Naive thymus-derived CD4-positive, alpha-beta T cell (primary cell): ENCODE measurements at places on chromosomes 2 and 18. TPM values are rescaled to one million over a fixed set of nuclear protein-coding genes. Genes with fewer than 3 reads are reported as not detected.
A peak's percentile ranks its signal among the peaks of the same experiment; 100 is the strongest.

The GPBAR1 gene
- total RNA-seq = 1.8 TPM

The SERPINB2 gene
- 5.0 TPM for total RNA-seq

The DSC2 gene
- 0.08 TPM for total RNA-seq

The PRKAG3 gene
- total RNA-seq = not detected

The VAMP5 gene
- 71.0 and 73.8 TPM in 2 replicates for total RNA-seq

The GPR39 gene
- total RNA-seq = not detected

The SCN2A gene
- not detected for total RNA-seq

The SERPINB13 gene
- not detected for total RNA-seq

The NXPH2 gene
- not detected in 2 replicates for total RNA-seq

The ARHGAP15 gene
- 179 TPM for total RNA-seq

The AGAP1 gene
- 9.6 TPM for total RNA-seq

The ITGA6 gene
- 142 TPM for total RNA-seq

The RAB31 gene
- 8.7 TPM for total RNA-seq

The ERFE gene
- total RNA-seq = not detected

- no peak for DNase-seq
Observed at GRCh38 chr2:221463241-221463896, 108.7 kb downstream of the EPHA4 start.

DNA sequence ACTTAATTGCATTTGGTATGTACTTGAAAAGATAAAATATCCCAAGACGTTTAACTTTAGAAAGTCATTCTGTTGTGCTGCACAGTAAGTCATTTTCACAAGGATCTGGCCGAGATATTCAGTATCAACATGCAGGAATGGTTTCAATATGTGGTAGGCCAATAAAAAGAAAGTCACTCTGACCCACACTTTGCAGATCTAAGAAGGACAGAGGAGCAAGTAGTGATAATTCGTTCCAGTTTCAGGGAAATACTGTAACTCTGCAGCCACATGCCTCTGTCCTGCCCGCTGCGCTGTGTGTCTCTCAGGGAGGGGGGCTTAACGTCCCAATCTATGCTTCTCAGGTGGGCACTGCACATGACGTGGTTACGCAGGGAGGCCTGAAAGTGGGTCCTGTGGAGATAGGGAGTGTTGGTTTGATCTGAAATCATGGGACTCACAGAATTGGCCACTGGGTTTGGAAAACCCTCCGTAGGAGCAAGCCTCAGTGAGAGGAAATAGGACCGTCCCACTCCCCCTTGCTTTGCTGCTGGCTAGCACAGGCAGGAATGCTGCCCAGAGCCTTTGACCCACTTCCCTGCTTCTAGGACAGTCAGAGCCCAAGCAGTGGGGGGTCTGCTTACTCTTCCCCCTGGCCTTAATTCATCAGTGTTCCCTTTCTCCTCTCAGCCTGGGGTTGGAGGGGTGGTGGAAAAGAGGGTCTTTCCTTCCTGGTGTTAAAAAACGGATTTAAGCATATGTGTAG lies 314.7 kb upstream of the SPRED2 start:
- DNase-seq = no peak

- DNase-seq = no peak
Observed at GRCh38 chr2:27218614-27219013, 1.4 kb downstream of the CAD start.

- DNase-seq = no peak
Observed at GRCh38 chr2:100198461-100199230, 56.3 kb upstream of the AFF3 start.

GRCh38 chr18:61702007-61702406 lies 190.8 kb downstream of the RNF152 start:
- DNase-seq = no peak

DNA sequence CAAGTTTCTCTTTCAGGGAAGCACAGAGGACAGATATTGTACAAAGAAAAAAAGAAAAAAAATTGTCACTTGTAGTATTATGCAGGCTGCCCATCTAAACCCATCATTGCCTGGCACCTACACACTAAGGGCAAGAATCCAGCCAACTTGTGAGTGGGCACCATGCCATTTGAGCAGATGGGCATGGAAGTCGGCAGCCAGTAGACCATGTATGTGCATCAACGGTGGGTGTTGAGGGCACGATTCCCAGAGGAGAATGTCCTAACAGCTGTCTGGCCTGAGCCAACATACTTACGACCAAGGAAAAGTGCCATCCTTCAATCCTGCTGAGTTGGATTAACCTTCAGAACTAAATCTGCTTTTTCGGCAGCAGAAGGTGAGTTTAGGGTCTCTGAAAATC lies 63.9 kb downstream of the ARHGAP15 start:
- DNase-seq = no peak

- no peak for DNase-seq
Observed at GRCh38 chr2:117858892-117859531, 44.5 kb downstream of the DDX18 start.

GRCh38 chr2:121502781-121503180 lies 27.9 kb upstream of the RNU4ATAC start:
- DNase-seq = no peak

DNA sequence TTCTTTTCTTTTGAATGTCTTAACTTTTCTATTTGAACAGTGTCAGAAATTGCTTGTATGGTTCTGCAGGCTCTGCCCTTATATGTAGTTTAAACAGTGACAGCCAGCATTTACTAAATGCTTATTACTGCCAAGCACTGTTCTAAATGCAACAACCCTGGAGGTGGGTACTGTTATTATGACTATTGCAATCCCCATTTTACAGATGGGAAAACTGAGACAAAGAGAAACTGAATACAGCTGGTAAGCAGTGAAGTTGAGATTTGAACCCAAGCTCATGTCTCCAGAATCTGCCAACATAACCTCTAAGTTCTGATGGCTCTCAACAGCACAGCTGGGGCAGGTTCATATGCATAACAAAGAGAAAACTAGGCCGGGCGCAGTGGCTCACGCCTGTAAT lies 105.7 kb upstream of the GATA6 start:
- no peak for DNase-seq

DNA sequence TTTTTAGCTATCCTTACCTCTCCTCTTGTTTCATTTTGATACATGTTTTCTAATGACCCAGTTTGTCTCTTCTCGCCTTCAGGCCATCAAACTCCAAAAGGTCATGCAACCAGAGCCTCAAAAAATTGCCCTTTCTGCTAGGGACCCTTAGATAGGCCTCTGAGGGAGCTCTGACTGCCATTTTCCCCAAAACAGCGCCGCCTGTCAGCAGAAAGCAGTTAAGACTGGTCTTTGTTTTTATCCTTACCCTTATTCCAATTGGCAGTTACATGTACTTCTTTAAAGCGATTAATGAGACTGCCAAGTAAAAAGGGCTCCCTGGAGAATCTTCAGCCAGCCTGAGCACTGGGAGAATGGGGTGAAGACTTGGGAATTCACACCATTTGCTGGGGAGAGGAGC lies 55.1 kb upstream of the RIT2 start:
- DNase-seq = no peak

GRCh38 chr18:49858309-49859020 lies 45.1 kb upstream of the ACAA2 start:
- DNase-seq = peak; percentile 13

GRCh38 chr2:106020032-106020431 lies 174.1 kb downstream of the UXS1 start:
- DNase-seq = no peak

- peak; percentile 64 for DNase-seq
Observed at GRCh38 chr18:58310517-58310916, 266.5 kb downstream of the NEDD4L start.

- DNase-seq = no peak
Observed at GRCh38 chr2:68936427-68936826, 16.3 kb downstream of the GKN2 start.

GRCh38 chr18:10412933-10413332 lies 41.5 kb upstream of the APCDD1 start:
- no peak for DNase-seq

DNA sequence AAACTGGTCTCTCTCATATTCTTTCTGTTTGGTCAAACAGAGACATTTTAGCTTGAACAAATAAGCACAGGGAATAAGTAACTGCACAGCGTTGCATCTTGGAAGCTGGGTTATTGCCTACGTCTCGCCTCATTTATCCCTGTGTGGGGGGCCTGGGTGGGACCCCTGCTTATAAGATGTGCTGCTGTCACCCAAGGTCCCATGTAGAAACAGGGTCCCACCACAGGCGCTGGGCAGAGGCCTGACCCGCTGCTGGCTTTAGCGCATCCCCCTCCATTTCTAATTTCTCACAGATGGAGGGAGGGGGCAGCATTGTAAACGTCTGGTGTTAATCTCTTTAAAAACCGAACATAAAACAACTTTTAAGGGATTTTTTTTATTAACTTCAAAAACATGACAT lies 207.8 kb downstream of the HDAC4 start:
- DNase-seq = no peak

GRCh38 chr18:65322895-65323294 lies 427.9 kb upstream of the CDH7 start:
- no peak for DNase-seq

GRCh38 chr2:224333726-224334482 lies 68.0 kb downstream of the FAM124B start:
- no peak for DNase-seq

- DNase-seq = peak; percentile 18
Observed at GRCh38 chr18:2847317-2848246, 776 bp downstream of the EMILIN2 start.

DNA sequence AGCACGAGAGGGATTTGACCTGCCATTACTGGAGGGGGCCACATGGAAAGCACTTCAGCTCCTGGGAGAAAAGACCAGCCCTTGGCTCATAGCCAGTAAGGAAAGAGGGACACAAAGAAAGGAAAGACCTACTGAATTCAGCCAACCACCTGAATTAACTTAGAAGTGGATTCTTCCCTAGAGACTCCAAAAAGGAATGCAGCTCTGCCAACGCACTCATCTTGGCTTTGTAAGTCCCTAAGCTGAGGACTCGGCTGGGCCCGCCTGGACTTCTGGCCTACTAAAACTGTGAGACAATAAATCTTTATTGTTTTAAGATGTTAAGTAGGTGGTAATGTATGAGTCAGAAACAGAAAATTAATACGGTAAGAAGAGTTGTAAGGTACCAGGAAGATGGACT lies 11.5 kb downstream of the ATF2 start:
- DNase-seq = no peak

- DNase-seq = no peak
Observed at GRCh38 chr2:84957771-84958134, 13.2 kb upstream of the KCMF1 start.

DNA sequence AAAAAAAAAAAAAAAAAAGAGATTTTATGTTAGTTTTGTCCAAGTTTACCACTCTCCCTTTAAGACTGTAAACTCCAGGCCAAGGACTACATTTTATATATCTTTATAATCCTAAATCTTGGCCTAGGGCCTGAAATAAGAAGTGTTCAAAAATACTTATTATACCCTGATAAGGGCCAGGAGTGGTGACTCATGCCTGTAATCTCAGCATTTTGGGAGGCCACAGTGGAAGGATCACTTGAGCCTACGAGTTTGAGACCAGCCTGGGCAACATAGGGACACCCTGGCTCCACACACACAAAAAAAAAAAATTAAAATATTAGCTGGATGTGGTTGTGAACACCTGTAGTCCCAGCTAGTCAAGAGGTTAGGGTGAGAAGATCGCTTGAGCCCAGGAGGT lies 12.7 kb downstream of the TRIP12 start:
- DNase-seq = no peak

GRCh38 chr2:53445383-53446070 lies 322.1 kb upstream of the CHAC2 start:
- no peak for DNase-seq

DNA sequence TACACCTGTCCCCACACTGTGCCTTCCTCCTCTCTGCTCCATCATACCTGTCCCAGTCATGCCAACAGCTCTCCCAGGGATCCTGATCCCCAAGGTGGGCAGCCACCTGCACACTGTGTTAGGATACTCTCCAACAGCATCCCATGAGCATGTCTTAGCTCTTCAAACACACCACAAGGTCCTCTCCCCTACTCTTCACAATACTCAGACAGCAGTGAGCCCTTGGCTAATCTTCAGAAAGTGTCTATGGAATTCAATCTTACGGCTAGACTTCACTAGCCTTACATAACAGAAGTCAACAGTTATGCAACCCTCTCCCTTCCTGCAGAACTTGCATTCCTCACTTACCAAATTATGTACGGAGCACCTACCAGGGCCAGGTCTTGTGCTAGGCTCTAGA lies 79.9 kb downstream of the MYO5B start:
- DNase-seq = no peak

DNA sequence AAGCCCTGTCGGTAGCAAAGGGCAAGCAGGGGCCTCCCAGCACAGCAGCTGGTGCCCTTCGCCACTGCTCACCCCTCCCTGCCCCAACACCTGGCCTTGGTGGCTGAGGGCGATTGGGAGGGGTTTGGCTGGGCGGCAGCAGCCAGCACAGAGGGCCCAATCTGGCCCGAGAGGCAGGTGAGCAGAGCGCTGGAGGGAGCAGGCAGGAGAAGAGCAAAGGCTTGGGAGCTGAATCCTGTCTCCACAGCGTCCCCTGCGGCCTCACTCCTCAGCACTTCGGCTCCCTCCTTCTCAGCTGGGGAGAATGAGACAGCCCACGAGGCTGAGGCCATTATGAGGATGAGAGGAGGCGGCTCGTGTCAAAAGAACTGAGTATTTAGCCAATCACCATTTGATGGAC lies 74.9 kb upstream of the TAF1B start:
- no peak for DNase-seq

DNA sequence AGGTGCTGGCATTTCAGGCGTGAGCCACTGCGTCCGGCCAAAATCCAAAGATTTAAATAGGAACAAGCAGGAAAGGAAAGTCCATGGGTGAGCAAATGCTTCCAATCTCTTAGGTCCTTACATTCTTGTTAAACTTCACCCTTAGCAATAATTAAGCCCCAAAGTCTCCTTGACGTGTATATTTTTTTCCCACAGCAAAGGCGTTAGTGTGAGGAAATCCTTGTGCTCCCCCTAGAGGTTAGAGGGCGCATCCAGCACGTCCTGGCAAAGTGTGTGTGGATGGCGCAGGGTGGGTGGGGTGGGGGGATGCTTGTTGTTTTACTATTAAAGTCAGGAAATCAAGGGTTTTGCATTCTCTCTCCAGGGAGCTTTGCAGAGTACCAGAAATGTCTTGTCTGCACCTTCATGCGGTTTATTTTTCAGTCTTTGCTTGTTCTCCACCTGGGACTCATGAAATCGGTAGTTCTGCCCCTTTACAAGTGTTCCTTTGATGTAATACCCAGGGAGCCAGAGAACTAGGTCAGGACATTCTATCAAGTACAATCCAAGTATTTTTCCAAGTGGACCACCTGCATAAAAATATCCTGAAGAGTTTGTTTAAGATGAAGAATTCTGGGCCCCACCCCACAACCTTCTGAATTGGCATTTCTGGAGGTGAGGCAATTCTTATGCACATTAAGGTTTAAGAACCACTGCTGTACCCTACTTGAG lies 22.2 kb upstream of the ITSN2 start:
- DNase-seq = peak; percentile 40

DNA sequence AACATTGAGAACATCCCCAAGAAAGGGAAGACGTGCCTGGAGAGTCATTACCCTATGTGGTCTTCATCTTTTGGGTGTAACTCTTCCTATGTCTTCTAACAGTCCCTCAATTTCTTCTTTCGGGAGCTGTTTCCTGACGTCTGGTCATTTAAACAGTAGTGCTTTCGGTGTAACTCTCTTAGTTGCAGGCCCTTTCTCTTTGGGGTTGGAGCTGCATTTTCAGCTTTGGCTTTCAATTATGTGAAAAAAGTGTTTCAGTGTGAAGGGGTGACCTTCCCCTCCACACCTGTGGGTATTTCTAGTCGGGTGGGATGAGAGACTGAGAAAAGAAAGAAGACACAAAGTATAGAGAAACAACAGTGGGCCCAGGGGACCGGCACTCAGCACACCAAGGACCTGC lies 105.9 kb downstream of the CERS6 start:
- DNase-seq = no peak
